Type B pancreatic cell (in vitro differentiated cells): ENCODE measurements at places on chromosomes 3 and 15.

DNA sequence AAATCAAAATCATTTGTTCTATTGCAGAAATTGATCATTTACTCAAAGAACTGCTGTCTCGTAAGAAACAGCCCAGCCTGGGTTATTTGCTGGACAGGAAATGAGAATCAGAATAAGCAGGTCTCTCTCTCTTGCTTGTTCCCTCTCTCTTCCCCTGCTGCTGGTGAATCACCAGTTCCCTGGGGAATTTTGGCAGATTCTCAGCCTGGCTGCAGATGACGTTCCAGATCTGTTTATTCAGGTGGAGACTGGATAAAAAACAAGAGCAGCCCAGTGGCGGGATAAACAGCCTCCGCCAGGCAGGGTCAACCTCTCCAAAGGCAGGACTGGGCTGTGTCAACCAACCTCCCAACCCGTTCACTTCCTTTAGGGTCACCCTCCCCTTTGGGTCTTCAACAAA lies 72.1 kb downstream of the LRIG1 start:
- no peak for DNase-seq

DNA sequence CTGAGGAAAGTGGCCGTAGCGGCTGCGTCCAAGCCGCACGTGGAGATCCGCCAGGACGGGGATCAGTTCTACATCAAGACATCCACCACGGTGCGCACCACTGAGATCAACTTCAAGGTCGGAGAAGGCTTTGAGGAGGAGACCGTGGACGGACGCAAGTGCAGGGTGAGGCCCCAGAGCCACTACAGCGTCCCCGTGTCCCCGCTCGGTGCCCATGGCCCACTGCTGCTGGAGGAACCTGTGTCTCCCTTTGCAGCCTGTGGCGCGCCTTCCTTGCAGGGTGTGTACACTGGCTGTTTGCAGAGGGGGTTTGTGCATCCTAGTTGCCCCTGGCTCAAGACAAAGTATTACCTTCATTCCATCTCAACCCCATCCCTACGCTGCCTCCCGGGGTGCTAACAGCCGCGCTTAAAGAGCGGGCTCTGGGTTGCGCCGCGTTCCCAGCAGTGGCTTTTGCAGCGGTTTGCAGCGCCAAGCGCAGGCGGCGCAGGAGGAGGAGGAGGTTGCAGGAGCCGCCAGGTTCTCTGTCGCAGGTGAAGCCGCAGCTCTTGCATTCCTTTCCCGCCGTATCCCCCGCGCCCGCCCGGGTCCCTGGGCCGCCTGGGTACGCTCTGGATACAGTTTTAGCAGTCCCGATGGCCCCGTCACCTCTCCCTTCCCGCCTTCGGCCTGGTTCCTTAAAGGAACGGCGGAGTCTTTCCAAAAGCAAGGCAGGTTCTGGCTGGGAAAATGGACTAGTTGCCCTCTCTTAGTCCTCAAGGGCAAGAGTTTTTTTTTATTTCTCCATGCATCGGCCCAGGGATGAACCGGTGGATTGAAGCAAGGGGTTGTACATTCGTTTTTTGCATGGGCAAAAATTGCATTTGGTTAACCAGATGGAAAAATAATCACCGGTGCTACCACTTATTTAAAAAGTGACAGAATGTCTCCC lies 1.2 kb downstream of the CRABP1 start:
- no peak for DNase-seq

DNA sequence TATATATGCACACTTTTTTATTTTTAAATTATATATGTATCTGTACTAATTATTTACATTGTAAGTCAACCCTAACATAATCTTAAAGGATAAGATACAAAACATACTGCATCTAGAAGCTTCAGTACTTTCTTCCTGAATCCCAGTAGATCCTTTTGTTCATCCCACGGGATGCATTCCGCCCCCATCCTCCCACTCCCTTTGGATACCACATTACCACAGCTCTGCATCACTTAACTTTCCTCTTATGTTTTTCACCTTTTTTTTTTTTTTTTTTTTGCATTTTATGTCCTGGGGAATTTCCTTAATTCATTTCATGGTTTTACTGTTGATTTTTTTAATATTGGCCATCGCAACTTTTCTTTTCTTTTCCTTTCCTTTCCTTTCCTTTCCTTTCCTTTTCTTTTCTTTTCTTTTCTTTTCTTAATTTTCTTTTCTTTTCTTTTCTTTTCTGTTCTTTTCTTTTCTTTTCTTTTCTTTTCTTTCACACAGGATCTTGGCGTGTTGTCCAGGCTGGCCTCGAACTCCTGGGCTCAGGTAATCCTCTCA lies 3.0 kb downstream of the OPA1 start:
- DNase-seq: no peak

- no peak for DNase-seq
These were observed 1.6 kb upstream of the MCTP2 start for GRCh38 chr15:94229591-94230369.

DNA sequence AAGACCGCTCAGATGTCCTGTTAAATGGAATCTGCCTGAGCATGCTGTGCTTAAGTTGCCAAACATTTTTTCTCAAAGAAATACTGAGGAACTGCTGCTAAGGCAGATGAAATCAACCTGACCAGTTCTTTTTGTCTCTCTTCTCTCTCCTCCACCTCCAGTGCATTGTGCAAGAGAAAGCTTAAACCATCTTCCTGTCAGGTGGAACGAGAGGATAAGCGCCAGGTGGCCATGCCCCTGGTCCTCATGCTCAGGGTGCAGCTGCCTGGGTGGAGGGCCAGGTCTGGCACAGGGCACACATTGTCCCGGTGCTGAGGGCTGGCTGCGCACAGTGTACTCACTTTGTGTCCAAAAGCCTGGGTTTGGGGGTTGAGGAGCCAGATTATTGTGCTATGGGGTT lies 176.2 kb upstream of the TP63 start:
- DNase-seq: no peak

DNA sequence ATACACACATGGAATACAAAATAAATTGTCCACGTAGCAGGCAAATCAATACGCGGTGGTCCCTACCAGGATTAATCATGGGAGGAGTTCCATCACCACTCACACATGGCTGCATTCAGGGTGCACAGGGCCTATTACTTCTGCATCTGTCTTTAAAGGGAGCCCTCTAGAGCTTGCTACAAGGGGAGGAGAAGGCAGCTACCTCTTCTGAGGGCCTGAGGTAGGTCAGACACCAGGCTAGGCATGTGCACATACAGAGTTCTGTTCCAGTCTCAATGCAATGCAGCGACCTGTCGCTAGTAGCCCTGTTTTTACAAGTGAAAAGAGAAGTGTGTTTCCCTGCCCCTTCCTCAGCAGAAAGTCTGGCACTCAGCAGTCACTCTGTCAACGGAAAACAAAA lies 102.7 kb downstream of the ROBO2 start:
- no peak for DNase-seq

GRCh38 chr15:31314380-31314779 lies 12.3 kb upstream of the KLF13 start:
- no peak for DNase-seq
